ENCODE measurements at places on chromosomes 3 and 15.

- peak; percentile 47 for DNase-seq
These were observed 123.8 kb downstream of the B3GALNT1 start for GRCh38 chr3:160981217-160981938.

- no peak for DNase-seq
These were observed 267.7 kb downstream of the PTPRG start for GRCh38 chr3:61828880-61829721.

GRCh38 chr15:32956006-32956405 lies 238.2 kb downstream of the GREM1 start:
- DNase-seq: peak; percentile 40

- DNase-seq: no peak
These were observed 24.8 kb upstream of the CMTM7 start for GRCh38 chr3:32366638-32367397.

DNA sequence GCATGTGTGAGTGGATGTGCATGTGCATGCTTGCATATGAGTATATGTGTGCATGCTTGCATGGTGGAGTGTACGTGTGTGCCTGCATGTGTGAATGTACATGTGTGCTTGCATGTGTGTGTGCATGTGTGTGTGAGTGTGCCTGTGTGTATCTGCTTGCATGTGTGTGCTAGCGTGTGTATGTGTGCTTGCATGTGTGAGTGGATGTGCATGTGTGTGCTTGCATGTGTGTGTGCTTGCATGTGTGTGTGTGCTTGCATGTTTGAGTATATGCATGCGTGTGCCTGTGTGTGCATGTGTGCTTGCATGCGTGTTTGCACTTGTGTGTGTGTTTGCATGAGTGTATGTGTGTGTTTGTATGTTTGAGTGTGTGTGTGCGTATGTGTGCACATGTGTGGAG lies 4.6 kb upstream of the PLXNA1 start:
- no peak for DNase-seq

DNA sequence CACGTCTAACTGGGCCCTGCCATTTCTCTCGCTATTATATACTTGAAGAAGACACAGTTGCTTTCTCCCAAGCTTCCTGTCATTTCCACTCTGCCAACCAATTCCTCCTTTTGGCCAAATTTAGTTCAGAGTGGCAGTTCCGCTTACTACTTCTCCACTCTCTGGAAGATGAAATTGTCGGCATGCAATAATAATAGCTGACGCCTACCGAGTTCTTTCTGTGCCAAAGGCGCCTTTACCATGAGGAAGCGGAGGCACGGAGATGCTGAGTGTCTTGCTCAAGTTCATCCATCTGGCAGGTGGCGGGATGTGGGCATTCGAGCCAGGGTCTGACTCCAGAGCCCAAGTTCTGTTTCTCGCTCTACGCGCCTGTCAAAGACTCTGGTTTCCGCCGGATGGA lies 14.6 kb upstream of the NRROS start:
- no peak for DNase-seq

DNA sequence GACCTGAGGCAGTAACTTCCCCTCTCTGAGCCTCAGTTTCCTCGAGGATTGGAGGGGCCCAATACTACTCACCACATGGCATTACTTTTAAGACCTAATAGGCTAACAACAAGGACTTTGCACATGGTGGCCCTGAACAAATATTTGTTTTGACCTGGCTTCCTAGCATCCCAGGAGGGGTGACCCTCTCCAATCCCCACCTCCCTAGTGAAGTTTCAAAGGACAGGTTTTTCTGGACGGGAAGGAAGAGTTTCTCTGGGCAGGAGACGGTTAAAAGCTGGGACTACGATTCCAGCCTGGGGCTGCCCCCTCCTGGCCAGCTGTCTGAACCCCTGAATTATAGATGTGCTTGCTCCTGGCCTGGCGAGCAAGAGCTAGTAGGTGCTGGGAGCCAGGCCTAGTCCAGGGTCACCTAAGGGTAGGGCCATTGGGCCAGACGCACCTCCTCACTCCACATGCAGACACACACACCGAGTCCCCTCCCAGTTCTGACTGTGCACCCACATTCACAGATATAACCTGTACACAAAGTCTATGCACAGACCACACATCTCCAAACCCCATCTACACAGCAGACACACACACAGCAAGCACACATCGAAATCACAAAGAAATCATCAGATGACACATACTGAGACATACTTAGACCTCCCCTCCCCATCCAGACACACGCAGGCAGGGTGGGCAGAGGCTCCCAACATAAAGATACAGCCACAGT lies 2.7 kb upstream of the ISL2 start:
- DNase-seq: peak; percentile 11

DNA sequence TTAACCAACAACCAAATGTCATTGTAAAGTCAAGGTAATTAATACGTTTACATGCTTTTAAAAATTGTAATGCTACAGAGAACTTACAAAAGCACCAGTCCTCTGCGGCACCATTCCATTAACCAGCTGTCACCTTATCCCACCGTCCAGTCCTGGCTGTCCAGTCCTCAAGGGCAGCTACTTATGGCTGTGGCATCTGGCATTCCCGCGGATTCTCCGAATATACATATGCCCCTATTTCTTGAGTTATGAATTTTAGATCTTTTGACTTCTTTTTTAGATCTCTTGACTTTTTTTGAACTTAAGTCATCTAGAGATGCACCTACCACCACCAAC lies 382 bp upstream of the POMGNT2 start:
- no peak for DNase-seq

DNA sequence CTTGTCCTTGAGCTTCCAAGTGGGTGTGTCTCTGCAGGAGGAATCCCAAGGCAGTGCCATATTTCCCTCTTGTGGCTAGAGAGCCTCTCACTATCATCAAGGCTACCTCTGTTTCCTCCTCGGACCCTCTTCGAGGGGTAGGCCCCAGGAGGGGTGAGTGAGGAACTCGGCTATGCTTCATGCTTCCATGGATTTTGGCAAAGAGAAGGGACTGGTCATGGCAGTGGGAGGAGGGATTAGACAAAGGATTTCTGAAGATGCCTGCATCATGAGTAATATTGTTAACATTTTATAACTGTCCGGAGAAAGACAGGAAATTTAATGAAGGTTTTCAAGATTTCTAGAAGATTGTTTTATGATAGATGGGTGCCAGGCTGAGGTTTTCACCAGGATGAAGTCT lies 241.5 kb downstream of the CLSTN2 start:
- DNase-seq: peak; percentile 2

DNA sequence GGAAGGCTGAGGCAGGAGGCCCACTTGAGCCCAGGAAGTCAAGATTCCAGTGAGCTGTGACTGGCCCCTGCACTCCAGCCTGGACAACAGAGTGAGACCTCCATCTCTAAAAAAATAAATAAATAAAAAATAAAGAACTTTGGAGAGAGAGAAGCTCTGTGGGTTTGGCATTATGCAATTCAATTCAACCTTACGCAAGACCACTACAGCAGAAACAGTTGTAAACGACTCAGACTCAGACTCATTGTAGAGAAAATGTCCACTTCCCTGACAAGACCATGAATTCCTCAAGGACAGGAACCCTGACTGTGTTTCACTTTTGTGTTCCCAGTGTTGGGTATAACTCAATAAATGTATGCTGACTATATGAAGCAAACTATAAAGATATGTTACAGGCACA lies 90.3 kb upstream of the C3orf80 start:
- no peak for DNase-seq

DNA sequence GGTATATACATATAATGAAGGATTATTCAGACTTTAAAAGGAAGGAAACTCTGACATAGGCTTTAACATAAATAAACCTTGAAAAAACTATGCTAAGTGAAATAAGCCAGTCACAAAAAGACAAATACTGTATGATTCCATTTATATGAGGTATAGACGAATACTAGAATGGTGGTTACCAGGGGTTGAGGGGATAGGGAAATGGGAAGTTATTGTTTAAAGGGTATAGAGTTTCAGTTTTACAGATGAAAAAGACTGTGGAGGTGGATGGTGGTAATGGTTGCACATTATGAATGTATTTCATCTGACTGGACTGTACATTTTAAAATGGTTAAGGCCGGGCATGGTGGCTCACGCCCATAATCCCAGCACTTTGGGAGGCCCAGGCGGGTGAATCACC lies 41.7 kb downstream of the FRMD5 start:
- DNase-seq: no peak

DNA sequence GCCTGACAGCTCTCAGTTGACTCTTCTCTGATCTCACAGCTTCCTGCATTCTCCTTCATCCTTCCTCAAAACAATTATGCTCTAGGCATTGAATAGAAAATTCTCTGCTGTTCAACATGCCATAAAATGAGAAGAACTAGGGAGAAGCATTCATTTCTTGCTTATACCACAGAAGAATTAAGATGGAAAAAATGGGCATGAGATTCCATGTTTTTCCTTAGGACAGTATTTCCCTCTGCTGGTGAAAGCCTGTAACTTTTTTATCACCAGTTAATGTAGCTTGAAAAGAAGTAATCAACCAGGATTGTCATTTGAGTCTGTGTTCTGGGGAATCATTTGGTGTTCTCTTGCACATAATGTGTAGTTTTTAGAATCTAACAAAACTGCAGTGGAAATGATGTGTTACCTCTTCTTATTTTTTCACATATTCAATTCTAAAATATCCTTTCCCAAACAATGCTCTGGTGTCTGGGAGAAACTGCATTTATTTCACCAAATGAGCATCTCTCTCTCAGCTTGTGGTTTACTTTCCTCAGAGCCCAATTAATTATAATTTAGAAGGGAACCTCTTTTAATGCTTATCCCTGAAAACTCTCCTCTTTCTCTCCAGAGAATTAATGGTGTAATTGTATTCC lies 92.8 kb upstream of the DCBLD2 start:
- peak; percentile 82 for DNase-seq

- no peak for DNase-seq
These were observed 50.5 kb downstream of the HRH1 start for GRCh38 chr3:11204697-11205348.

DNA sequence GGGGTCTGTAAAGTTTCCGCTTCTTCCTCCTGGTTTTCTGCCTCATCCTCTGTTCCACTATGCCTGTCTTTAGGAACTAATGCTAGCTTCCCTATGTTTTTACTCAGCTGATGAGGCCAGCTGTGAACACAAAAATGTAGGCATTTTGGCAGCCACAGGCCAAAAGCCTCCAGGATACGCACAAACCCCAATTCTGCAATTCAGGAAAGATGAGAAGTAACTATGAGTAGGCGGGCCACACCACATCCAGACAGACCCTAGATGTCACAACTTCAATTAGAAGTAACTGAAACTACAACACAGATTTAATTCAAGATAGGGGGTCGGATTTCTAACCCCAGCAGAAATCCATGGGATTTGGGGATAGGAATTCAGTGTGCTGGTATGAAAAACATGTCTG lies 11.9 kb downstream of the CA12 start:
- no peak for DNase-seq

- peak; percentile 85 for DNase-seq
These were observed 67.6 kb upstream of the HACD2 start for GRCh38 chr3:123652342-123652984.

GRCh38 chr3:38099518-38099917 lies 37.4 kb downstream of the ACAA1 start:
- no peak for DNase-seq

DNA sequence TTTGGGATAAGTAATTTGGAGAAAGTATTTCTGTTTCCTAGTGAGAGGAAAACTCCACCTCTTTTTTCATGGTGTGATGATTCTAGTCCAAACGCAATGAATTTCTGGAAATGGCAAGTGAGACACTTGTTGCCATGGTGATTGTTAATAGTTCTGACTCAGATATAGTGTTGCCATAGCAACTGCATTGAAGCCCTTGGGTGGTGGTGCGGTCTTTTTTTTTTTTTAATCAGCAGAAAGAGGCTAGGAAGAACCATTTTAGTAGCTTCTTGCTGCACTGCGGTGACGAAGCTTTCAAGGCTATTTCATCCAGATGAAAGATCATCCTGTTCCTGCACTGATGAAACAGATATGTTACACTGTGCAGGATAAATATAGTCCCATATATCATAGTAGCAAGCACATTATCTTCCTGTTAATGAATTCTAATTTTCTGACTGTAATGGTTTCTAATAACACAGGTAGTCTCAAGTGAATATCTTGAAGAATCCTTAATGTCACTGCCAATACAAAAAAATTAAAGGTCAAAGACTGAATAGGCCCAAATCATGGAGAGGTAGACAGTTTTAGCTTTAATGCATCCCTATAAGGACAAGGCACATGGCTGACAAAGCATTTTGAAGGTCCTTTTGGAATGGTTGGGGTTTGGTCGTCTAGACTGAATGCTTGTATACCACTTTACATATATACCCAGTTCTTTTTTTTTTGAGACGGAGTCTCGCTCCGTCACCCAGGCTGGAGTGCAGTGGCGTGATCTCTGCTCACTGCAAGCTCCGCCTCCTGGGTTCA lies 125.1 kb upstream of the ZBTB20 start:
- DNase-seq: peak; percentile 68

DNA sequence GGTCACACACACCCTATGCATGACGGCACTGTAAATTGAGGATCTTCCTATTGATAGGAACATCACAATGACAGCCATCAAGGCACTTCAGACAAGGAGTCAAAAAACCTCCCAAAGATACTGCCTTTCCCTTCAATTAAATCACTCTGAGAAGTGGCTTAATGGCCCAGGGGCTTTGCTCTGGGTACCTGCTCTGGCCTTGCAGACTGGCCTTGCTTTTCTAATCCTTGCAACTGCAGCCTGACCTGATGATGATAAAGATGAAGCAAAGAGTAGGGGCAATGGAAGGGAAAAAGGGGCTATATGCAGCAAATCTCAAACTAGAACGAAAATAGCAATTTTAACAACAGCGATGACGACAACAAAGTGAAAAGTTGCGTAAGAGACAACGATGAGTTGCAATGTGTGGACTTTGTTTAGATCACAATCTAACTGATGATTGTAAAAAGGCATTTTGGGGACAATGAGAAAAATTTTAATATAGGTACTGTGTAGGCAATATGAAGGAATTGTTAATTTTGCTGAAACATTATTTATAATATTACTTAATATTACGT lies 14.6 kb downstream of the ADAMTS9 start:
- no peak for DNase-seq

DNA sequence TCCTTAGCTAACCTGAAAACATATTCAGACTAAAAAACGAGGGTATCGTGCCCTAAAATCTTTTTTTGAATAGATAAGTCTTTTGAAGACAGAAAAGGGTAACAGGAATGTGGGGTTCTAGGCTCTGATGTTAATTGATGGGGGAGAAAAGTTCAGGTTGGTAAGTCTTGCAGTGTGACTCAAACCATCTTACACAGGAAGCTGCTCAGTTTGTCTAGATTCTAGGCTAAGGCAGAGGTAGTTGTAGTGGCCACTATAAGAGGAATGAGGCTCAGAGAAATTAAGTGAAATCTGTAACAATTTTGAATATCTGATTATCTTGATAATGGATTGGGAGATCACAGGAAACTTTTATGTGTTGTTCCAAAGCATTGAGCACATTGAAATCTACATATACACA lies 267.9 kb downstream of the PDCD6IP start:
- DNase-seq: no peak

DNA sequence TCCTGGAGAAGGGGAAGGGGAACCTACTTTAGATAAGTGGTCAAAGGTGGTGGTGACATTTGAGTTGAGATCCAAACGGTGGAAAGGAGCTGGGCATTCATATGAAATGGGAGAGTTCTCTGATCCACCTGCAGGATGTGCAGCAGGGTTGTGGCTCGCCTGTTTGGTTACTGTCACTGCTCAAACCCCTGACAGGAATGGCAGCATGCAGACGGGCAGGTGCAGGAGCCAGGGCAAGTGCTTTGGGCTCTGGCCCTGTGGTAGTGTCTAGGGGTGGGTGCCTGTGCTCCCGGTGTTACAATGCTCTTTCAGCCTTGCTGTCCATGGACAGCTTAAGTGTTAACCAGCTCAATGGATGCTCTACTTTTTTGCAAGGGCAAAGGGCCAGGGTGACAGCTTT lies 18.5 kb downstream of the PAQR9 start:
- no peak for DNase-seq

- no peak for DNase-seq
These were observed 15.2 kb upstream of the CLEC3B start for GRCh38 chr3:45010811-45011333.

Measured in cardiac muscle cell (in vitro differentiated cells and primary cell).